ENCODE measurements at places on chromosomes 11 and 22.
A peak's percentile ranks its signal among the peaks of the same experiment; 100 is the strongest.

DNA sequence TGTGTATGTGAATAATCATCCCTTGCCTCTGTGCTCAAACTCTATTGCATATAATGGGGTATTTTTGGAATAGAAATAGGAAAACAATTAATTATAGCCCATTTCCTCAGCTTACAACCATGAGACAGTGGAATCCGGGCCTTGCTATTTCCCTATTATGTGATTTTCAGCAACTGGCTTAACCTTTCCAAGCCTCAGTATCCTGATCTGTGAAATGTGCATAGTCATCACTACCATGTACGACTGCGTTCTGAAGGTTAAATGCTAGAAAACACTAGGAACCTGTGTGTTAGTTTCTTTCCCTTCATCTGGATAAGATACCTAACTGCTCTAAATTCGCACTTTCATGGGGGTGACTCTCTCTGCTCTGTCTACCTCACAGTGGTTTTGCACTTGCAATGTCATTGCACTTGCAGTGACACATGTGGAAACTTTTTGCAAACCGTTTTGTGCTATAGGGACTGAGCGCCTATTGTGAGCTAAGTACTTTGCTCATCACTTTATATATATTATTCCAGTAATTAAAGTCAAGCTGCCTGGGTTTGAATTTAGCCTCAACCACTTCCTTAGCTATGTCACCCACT lies 48.3 kb downstream of the IRAG1 start:
- DNase-seq: no peak

DNA sequence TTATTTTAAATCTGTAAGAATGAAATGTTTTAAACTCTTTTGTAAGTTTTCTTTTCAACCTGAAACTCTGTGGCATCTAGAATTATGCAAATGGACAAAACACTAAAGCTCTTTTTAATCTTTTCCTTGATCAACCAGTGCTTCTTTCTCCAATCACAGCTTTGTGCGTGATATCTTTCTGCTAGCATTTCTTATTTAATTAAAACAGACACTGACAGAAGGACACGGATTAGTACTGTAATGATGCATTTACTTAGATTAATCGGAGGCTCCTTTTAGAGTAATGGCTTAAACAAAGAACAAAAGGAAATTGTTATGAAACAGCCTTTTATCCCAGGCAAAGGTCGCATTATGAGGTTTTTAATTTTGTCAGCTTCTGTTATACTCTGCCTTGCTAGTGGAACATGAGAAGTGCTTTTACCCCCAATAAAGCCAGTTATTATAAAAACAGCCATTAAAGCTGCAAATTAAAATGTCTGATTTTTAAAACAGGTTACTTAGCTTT lies 48.5 kb upstream of the SOX6 start:
- no peak for DNase-seq

DNA sequence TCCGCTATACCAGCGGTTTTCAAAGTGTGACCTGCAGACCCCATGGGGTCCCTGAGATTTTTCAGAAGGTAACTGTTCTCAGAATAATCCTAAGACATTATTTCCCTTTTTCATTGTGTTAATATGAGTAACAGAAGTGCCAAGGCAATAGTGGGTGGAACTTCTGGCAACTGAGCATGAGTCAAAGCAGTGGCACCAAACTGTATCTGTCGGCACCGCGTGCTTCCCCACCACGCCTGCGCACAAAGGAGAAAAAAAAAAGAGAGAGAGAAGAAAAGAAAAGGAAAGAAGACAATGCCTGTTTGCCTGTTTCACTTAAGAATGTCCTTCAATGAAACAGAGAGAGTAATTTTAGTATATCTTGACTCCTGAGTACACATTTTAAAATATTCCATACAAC lies 679.9 kb downstream of the OPCML start:
- DNase-seq: no peak

- DNase-seq: no peak
Observed at GRCh38 chr11:46280706-46281105, 3.2 kb downstream of the CREB3L1 start.

GRCh38 chr11:65973439-65974110 lies 12.0 kb downstream of the SART1 start:
- DNase-seq: peak; percentile 21

DNA sequence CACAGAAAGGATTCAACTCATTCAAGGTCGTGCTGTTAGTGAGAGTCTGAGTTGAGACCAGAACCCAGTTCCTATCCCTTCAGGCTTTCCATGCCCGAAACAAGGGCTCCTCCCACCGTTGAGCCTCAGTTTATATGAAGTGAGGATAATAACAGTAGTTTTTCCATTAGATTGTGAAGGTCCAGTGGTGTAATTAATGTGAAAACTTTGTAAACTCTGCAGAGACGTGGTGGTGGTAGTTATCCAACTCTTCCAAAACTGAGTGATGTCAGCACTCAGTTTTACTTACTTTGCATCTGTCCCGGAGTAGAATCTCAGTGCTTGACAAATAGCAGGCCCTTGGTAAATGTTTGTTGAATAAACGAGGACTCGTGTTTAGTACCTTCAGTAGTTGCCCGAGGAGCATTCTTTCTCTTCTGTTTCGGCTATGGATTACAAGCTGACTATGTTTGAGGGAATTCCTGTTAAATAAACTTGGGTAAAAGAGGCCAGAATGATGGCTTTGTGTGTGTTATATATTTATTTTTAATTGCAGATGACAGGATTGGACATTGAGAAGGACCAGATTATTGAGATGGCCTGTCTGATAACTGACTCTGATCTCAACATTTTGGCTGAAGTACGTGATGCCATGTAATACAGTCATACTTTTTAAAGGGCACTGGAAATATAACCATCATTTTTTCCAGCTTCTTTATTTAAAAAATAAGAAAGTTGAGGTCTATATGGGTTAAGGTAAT lies 1.0 kb downstream of the REXO2 start:
- DNase-seq: peak; percentile 63

DNA sequence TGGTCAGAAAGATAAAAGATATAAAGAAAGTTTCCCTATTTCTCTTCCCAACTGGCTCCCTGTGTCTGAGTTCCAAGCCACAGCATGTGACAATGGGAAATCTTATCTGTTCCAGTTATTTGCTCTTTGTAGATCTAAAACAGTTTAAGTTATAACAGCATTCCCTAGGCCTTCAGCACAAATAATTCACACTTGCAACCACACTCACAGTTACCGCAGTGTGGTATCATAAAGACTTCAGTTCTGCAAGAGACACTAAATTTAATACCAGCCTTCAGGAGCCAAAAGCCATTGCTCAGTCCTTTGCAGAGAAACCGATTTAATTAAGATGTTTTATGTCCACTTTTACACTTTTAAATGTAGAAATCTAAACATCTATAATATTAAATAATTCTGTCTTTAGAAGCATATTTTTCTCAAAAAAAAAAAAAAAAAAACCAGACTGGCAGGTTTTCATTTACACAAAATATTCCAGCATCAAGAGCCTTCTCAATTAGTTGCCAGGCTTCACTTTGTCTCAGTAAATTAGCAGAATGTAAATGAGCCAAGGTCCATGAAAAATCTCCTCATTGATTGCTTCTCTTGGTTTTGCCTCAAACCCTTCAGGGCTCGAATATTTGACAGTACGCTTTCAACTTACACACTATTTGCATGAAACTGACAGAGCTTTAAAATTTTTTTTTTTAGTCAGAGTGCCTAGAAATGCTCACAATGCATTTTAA lies 300.0 kb upstream of the DDI1 start:
- DNase-seq: no peak

- peak; percentile 66 for DNase-seq
Observed at GRCh38 chr11:111526501-111526900, 11.9 kb downstream of the HOATZ start.

- DNase-seq: no peak
Observed at GRCh38 chr22:49792107-49792506, 35.6 kb downstream of the BRD1 start.

GRCh38 chr11:121214861-121215260 lies 77.7 kb upstream of the SC5D start:
- DNase-seq: no peak

DNA sequence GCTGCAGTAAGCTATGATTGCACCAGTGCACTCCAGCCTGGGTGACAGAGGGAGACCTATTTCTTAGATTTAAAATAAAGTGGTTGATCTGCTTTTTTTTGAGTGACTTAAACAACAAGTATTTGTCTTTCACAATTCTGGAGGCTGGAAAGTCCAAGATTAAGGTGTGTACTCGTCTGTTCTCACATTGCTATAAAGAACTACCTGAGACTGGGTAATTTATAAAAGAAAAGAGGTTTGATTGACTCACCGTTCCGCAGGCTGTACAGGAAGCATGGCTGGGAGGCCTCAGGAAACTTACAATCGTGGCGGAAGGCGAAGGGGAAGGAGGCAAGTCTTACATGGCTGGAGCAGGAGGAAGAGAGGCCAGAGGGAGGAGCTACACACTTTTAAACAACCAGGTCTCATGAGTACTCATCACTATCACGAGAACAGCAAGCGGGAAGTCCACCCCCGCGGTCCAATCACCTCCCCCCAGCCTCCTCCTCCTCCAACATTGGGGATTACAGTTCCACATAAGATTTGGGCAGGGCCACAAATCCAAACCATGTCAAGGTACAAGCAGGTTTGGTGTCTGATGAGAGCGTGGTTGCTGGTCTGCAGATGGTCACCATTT lies 19.7 kb upstream of the OSBPL5 start:
- no peak for DNase-seq

DNA sequence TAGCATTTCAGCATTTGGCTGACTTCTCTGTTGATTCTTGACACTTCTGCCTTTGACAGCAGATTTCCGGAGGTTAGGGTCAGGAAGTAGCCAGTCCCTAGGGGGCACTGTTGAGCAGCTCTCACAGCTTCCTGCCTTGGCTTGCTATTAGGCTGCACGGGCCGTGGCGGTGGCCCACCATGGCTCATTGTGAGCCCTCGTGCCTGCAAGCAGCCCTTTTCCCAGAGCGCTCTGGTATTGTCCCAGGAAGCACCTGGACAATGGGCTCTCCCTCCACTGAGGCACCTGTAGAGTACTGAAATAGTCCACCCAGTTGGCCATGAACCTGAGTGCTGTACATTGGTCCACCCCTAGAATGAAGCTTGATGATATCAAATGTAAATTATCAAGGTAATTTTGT lies 100.2 kb upstream of the GAL start:
- no peak for DNase-seq

DNA sequence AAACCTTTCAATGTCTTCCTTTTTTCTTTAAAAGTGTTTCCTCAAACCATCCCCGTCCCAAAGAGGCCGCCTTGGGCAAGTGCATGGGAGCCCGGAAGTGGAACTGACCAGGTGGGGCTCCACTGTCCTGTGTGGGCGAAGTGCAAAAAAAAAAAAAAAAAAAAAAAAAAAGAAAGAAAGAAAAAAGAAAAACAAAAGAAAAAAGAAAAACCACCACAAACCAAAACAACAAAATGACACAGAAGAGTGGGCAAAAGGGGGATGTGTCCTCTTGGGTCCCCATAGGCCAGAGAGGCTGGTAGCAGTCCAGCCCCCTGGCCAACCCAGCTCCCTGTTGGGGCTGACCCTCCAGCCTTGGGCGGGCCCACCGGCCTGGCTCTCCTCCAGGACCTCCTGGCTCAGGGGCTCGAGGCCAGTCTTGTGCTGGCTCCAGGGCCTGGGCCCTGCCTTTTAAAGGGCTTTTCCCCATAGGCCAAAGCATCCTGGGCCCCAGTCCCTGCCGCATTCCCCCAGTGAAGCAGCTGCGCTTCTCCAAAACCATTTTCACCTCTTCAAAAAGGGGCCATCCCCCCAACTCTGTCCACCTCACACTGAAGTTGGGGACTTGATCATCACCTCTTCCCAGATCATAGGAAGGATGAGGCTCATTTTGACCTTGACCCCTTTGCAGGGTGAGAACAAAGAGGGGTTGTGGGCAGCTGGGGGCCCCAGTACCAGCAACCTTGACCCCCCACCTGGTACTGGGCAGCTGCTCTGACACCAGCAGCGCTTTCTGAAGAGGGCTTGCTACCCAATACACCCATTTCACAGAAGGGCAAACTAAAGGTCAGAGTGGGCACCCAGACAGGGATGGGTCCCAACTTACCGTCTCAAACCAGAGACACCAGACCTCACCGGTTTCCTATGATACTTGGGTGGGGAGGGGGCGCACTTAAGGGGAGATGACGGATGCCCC lies 9.4 kb downstream of the CBX6 start:
- DNase-seq: no peak

All from renal cortical epithelial cell (primary cell).